ENCODE measurements at places on chromosomes 5 and 9. TPM values are rescaled to one million over a fixed set of nuclear protein-coding genes. Genes with fewer than 3 reads are reported as not detected.

GRCh38 chr5:163512526-163512925 is 7.1 kb downstream of the MAT2B start:
- peaks cover 52% of the 10 kb centered on the region for H3K4me1 ChIP-seq
- H3K27me3 ChIP-seq = no peaks in the 10 kb centered on the region
- no peak for DNase-seq
- H3K36me3 ChIP-seq = peaks cover 33% of the 10 kb centered on the region
- no peak overlapping the region for H3K27ac ChIP-seq

GRCh38 chr9:128102861-128103588 is 24.5 kb downstream of the PTGES2 start:
- H3K4me1 ChIP-seq = peaks cover 53% of the 10 kb centered on the region
- no peak overlapping the region for H3K27ac ChIP-seq
- no peak overlapping the region for H3K4me3 ChIP-seq
- peaks cover 56% of the 10 kb centered on the region for H3K36me3 ChIP-seq

WDR38 gene
- total RNA-seq = not detected

PCDHAC1 gene
- not detected for total RNA-seq

DNA sequence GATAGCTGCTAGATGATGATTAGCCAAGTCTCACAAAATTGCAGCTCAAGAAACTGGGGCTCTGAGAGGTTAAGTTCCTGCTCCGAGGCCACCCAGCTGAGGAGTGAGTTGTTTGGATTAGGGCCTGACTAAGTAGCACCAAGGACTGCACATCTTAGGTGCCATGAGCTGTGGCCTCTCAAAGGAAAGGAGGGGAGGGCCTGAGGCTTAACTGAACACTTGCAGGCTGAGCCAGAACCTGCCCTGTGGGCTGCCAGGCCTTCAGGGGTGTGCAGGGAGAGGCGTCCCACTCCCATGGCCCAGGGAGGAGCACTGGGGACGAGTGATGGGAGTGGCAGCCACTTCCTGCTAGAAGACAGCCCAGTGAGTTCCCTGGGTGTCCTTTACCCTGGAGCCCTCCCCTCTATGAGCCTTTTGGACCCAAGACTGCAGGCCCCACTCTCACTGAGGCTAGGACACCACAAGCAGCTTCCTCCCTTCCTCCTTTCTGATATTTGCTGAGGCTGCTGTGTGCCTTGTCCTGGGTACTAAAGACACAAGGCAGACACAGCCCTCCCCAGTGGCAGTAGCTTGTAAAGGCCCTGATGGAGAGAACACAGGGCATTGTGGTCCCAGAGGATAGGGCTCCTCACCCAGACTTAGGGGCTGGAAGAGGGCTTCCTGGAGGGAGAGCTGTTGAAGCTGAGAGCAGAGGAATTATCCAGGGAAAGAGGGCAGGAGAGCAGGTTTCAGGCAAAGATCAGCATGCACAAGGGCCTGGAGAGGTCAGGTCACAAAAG is 22.1 kb downstream of the LMX1B start:
- DNase-seq = no peak
- H3K27ac ChIP-seq = no peak overlapping the region
- H3K36me3 ChIP-seq = no peaks in the 10 kb centered on the region
- H3K27me3 ChIP-seq = peaks cover 11% of the 10 kb centered on the region

DNA sequence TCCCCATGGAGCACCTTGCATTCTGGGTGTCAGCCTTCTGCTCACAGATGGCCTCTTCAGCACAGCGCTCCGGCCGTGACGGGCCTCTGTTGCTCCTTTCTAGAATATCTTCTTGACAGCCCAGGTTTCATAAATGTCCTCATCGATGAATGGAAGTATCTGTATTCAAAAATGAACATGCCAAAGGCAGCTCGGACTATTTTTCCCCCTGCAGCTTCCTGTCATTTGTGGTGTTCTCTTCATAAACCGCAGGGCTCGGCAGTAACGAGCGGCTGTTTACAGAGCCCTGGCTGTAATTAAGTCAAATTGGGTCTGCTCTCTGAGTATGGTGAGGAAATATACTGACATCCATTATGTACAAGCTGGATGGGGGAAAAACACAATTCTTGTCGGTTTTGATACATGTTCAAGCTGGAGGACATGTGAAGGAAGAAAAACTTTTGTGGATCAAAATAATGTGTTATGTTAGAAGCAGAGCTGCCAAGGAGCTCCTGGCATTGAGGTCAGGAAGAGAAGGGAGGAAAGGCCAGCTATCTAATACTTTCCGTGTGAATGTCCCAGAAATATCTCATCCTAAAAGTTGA is 154.1 kb upstream of the CD180 start:
- H3K4me3 ChIP-seq = peak overlapping the region; percentile 56
- no peak overlapping the region for H3K27ac ChIP-seq
- H3K36me3 ChIP-seq = no peaks in the 10 kb centered on the region
- peak; percentile 23 for DNase-seq

- no peaks in the 10 kb centered on the region for H3K4me1 ChIP-seq
- H3K4me3 ChIP-seq = no peak overlapping the region
- no peak for DNase-seq
Observed at GRCh38 chr5:139911425-139912120, 116.0 kb downstream of the PSD2 start.

DNA sequence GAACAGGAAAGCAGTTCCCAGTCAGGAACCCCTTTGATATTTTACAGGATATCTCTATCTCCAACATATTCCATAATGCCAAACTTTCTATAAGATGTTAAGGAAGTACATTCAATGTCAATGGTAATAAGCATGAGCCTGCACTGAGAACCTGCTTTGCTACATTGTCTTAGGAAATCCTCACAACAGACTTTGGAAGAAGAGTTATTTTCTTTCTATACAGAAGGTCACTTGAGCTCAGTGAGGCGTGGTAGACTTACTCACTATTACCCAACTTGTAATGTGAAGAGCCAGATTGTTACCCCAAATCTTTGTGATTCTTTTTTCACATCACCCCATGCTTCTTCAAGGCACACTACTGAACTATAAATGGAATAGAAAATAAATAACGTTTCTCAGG is 435.9 kb downstream of the DNAH5 start:
- no peak overlapping the region for H3K4me3 ChIP-seq
- DNase-seq = no peak
- no peaks in the 10 kb centered on the region for H3K4me1 ChIP-seq
- H3K27ac ChIP-seq = no peak overlapping the region

DNA sequence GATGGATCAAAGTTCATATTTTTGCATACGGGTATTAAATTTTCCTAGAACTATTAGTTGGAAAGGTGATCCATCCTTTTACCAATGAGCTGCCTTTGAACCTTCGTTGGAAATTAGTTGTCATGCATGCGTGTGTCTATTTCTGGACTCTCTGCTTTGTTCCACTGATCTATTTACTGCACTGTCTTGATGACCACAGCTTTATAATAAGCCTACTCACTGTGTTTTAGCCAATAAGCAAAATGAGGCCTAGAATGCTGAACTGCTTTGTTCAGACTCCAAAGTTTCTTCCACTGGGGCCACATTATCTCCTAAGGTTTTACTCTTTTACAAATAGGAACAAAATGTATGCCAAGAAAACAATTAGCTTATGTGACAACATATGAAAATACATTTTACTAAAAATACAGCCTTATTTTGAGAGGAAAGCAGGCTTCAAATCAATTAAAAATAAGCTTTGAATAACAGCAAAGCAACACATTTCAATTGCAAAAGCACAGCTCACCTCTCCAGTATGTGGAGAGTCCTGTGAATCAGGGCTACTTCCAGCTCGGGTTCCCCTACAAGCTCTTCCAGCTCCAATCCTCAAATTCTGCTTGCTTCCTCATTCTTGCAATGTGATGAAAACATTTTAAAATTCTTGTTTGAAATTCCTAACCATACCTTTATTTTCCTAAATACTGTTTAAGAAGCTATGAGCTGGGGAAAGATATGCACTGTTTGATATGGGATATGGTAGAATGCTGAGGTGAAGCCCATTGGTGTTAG is 72.0 kb downstream of the RETREG1 start:
- no peaks in the 10 kb centered on the region for H3K36me3 ChIP-seq
- H3K4me3 ChIP-seq = no peak overlapping the region
- no peak for DNase-seq
- no peak overlapping the region for H3K27ac ChIP-seq
- H3K4me1 ChIP-seq = no peaks in the 10 kb centered on the region

FBP1 gene
- total RNA-seq = 0.53 TPM

DNA sequence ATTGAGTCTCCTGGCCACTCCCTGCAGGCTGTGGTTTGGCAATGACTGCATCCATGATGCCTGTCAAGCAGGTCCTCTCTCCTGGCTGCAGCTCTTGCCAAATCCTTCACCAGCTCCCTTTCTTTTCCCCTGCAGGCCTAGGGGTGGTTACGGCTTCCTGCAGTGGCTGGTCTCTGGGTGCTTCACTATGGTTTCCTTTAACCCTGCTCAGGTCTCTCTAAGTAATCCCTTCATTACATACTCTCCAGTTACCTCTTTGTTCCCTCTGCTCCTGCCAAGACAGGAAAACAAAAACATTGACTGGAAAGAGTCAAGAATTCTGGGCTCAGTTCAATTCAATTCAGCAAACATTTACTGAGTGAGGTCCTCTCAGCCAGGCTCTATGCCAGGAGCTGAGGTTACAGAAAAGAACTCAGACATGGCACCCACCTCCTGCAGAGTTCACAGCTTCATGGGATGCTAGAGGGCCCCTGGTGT is 19.8 kb upstream of the PTPN3 start:
- no peak for DNase-seq
- no peak overlapping the region for H3K4me3 ChIP-seq
- H3K27me3 ChIP-seq = no peaks in the 10 kb centered on the region
- H3K4me1 ChIP-seq = no peaks in the 10 kb centered on the region

ARL14EPL gene
- total RNA-seq = not detected

- DNase-seq = no peak
- peak overlapping the region; percentile 97 for H3K27ac ChIP-seq
- H3K36me3 ChIP-seq = peaks cover 27% of the 10 kb centered on the region
- H3K4me1 ChIP-seq = peaks cover 15% of the 10 kb centered on the region
- peak overlapping the region; percentile 96 for H3K4me3 ChIP-seq
Observed at GRCh38 chr5:71456362-71456743, 902 bp downstream of the BDP1 start.

DNA sequence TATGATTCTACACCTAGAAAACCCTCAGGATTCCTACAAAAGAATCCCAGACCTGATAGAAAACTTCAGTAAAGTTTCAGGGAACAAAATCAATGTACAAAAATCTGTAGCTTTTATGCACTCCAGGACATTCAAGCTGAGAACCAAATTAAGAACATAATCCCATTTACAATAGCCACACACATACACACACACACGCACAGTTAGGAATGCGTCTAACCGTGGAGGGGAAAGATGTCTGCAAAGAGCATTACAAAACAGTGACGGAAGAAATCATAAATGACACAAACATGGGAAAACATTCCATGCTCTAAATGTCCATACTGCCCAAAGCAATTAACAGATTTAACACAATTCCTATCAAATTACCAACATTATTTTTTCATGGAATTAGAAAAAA is 51.4 kb upstream of the CAST start:
- H3K27ac ChIP-seq = no peak overlapping the region
- no peaks in the 10 kb centered on the region for H3K36me3 ChIP-seq
- DNase-seq = no peak
- H3K4me1 ChIP-seq = peaks cover 3% of the 10 kb centered on the region
- no peak overlapping the region for H3K4me3 ChIP-seq

IL9 gene
- 12.5 TPM for total RNA-seq

GPX3 gene
- total RNA-seq = not detected

Measured in CD8-positive, alpha-beta memory T cell (primary cell).